Cortex of kidney (tissue), 1 donor: ENCODE measurements at places on chromosomes 4 and X.

GRCh38 chr4:151709587-151709986, 51.2 kb downstream of the GATB start:
- DNase-seq = no peak

GRCh38 chrX:35819241-35819640, 21.1 kb downstream of the MAGEB16 start:
- DNase-seq = no peak

- DNase-seq = no peak
Observed at GRCh38 chrX:120305531-120306141, 5.6 kb downstream of the TMEM255A start.

DNA sequence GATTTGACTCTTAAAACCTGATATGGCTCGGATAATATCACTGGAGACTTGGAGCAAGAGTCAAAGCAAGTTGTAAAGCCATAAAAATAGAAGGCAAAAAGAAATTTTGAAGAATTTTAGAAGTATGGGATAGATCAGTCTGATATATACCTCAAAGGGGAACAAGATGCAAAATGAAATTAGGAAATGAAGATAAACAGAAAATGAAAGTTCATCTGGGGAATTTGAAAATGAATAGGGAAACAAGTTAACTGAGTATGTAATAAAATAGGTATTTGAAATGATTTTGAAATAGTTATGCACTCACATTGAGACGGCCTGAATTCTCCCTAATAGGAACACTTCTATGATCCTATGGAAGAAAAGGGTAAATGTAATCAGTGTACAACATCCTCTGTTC, 5.7 kb downstream of the CYP2U1 start:
- DNase-seq = no peak
